ENCODE measurements at places on chromosomes 7 and 10.

DNA sequence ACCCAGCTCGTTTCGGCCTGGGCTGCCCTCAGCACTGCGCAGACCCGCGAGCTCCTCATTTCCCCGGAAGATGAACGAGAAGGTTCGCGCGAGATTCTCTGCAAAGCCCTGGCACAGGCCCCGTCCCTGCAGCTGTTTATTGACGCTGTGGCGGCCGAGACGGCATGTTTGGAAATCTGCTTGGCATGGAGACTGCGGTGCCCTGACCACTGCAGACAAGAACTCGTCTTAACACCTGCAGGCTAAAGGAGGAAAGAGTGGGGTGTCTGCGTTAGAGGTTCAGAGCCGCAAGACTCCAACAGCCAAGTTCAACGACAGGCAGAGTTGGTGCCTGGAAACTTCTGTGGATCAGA is 125.6 kb downstream of the DNAJB6 start:
- DNase-seq, result no peak

GRCh38 chr7:79282070-79282694 is 171.3 kb downstream of the MAGI2 start:
- no peak for DNase-seq

DNA sequence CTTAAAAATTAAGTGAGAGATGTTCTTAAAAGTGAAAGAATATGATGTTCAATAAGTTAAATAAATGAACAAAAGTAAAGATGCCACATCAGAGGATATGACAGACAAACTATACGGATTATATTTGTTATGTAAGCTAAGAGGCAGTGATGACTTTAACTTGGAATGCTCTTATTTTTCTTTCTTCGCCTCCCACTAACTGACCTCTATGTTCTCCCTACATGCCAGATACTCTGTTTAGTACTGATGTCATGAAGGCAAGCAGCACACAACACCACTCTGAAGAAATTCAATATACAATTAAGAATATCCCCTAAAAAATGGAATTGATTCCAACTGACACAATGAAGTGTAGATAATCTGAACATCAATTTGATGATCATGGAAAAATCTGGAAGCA is 223.4 kb downstream of the DOCK4 start:
- DNase-seq, result no peak

GRCh38 chr10:114726820-114727271 is 68.8 kb upstream of the ABLIM1 start:
- DNase-seq, result no peak

- no peak for DNase-seq
Measured at GRCh38 chr10:30092151-30092790, 32.9 kb upstream of the JCAD start.

GRCh38 chr10:81270051-81270450 is 604.9 kb upstream of the NRG3 start:
- no peak for DNase-seq

DNA sequence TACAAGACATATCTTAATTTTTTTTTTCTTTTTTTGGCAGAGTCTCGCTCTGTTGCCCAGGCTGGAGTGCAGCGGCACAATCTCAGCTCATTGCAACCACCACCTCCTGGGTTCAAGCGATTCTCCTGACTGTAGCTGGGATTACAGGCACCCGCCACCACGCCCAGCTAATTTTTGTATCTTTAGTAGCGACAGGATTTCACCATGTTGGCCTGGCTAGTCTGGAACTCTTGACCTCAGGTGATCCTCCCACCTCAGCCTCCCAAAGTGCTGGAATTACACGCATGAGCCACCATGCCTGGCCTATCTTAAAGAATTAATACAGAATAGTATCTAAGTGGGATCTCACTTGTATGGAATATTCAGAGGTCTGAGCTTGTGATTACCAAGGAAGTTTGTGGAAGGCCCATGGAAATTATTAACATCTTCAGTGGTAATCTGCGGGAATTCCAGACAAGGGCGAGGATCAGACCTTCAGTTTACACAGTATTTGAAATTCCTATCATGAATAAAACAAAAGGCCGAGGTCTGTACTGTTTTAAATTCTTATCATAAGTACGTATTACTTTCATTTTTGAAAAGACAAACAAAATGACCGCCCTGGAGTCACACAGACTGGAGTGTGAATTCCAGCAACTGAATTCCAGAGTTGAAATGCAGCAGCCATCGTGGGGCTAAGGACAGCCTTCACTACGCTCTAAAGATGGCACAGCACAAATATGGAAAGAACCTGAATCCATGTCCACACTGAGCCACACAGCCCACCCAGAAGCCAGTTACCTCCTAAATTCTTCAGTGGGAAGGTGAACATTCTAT is 16.7 kb downstream of the GPRIN2 start:
- no peak for DNase-seq

- no peak for DNase-seq
Measured at GRCh38 chr7:14734839-14735321, 167.7 kb downstream of the DGKB start.

- DNase-seq, result no peak
Measured at GRCh38 chr10:70809726-70810125, 6.0 kb upstream of the SGPL1 start.

- no peak for DNase-seq
Measured at GRCh38 chr7:67771846-67772605, 775.4 kb downstream of the TYW1 start.

DNA sequence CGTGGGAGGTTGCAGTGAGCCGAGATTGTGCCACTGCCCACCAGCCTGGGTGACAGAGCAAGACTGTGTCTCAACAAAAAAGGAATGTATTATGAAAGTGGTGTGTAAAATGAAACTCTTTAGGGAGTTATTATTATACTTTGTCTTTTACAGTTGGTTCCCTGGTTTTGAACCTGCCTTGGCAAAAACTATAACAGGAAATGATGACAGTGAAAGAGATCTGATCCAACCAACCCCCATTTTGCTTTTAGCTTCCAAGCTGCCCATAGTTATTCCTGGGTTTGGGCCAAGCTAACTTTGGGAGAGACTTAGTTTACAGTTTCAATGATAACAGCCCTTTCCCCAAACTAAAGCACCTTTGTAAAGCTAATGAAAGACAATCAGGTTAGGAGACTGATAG is 34.1 kb upstream of the NMT2 start:
- no peak for DNase-seq

GRCh38 chr10:86073199-86073977 is 293.2 kb downstream of the GRID1 start:
- DNase-seq, result no peak

DNA sequence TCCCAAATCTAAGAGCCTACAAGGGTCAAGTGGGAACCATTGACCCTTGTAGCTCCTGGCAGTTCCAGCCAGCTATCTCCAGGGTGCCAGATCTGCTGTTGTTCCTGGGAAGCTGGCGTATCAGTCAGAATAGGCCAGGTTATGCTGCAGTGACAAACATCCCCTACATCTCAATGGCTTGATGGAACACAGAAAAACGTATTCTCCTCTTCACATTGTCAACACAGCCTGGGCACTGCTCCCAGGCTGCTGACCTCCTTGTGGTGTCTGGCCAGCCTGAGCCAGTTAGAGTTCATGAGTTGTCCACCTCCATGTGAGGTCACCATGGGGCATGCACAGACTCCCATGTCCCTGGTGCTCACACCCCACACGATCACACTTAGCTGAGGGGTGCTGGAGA is 9.5 kb upstream of the TNRC18 start:
- no peak for DNase-seq

- DNase-seq, result no peak
Measured at GRCh38 chr10:57849691-57850357, 417.9 kb downstream of the IPMK start.

GRCh38 chr7:41760293-41760692 is 57.4 kb upstream of the INHBA start:
- no peak for DNase-seq

DNA sequence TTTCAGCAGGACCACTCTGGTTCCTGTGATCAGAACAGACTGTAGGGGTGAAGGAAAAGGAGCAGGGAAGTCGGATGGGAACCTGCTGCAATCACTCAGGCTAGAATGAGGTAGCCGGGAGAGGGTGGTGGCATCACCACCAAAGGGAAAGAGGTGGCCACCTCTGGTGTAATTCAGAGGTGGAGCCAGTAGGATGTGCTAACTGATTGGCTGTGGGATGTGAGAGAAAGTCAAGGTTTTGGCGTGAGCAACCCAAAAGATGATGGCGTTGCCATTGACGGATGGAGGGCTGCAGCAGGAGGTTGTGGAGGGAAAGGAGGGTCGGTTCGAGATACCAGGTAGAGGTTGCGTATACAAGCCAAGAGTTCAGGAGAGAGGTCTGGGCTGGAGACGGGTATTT is 7.4 kb upstream of the VSIR start:
- DNase-seq, result no peak

- DNase-seq, result no peak
Measured at GRCh38 chr7:66877577-66878300, 43.3 kb upstream of the TMEM248 start.

DNA sequence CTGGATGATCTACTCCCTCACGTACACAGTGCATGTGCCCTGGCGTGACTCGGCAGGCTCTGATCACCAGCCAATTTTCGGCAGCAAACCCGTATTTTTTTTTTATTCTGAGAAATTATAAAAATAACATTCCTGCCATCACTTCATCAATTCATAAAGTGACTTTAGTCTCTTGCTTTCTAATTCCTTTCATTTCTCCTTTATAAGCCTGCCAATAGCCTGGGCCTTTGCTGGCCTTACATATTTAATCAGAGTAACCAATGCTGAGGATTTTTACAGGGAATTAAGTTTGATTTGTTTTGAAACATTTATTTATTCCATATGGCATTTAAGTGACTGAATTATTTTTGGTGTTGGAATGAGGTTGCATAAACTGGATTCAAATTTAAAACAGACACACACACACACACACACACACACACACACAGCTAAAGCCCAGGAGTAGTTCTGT is 140.8 kb downstream of the ETV1 start:
- no peak for DNase-seq

DNA sequence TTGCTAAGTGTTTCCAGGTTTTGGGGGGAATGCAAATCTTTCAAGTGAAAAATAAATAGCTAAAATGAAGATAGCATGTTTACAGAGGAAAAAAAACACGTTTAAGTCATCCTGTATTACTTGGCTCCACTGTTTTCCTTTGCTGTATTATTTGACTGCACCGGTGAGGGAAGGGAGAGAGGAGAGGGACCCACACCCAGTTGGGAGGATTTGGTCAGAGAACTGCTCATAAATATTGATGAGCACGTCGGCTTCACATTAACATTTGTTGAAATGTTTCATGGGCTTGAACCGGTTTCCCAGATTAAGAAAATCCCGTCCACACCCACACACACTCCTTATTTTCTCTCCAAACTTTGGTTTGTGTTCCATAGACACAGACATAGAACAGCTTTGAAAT is 493.8 kb upstream of the MGMT start:
- DNase-seq, result no peak

- no peak for DNase-seq
Measured at GRCh38 chr10:33198610-33199009, 135.9 kb downstream of the NRP1 start.

GRCh38 chr7:78170815-78171214 is 372.2 kb downstream of the PHTF2 start:
- DNase-seq, result no peak

DNA sequence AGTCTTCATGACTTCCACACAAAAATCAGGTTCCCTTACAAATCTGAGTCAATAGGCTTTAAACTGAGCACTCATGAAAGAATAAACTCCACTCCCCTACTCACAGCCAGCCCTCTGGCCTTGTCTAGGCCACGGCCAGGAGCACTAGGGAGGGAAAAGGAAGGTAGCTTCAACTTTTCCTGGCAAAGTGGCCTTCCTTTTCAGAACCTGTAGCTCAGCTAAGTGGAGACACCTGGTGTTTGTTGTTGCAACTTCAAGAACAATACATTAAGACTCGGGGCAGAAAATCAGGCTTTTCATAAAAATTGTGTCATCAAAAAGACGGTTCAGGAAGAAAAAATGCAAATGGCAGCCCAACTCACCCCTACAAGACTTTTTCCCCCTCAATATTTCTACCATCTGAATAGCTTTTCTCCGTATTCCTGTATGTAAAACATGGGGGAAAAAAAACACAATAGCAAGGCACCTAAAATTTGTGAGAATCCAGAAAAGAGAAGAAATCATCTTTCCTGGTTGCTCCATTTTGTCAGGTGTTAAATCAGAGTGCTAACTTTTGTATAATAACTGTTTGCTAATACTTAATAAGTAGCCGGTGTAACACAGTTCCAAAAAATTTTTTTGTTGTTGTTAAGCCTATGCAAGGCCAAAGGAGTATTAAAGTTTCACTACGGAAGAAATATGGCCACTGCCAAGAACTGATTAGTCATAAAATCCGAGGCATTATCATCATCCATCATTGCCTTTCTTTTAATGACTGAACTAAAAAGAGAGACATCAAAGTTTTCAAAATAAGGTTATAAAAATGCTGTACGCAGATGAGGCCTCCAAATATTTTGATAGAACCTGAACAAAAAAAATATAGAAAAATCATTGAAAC is 66.2 kb upstream of the ARID5B start:
- DNase-seq, result no peak

DNA sequence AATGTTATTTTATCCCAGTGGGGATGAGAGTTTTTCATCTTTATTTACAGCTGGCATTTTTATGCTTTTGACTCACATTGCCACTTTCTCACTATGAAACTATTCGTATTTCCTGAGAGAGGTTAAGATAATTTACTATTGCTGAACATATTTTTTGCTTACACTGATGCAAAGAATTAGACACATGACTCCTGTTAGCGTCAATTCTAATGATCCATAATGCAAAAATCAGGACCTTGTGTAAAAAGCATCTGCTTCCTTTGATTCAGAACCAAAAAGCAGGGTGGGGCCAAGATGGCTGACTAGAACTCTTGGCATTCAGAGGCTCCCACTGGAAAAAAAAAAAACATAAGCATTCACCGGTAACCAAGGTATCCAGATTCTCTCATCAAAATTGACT is 464.8 kb downstream of the SEMA3D start:
- no peak for DNase-seq

GRCh38 chr7:133293384-133294160 is 40.7 kb downstream of the EXOC4 start:
- DNase-seq, result no peak

DNA sequence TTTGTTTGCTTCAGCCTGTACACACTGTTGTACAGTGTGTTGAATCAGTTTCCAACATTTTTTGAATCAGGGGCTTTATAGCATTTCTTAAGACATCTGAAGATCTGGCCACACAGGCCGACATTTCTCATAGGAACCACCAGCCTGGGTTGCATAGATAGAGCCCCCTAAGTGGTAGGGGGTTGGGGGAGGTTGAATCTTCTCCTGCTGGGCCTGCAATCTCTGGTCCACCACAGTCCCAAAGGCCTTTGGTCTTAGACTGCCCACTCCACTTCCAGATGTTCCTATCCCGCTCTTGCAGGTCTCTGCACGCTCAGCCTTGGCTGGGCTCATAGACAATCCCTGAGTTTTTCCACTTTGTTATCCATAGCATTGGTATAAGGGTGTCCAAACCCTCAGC is 75.4 kb upstream of the HABP2 start:
- DNase-seq, result no peak

DNA sequence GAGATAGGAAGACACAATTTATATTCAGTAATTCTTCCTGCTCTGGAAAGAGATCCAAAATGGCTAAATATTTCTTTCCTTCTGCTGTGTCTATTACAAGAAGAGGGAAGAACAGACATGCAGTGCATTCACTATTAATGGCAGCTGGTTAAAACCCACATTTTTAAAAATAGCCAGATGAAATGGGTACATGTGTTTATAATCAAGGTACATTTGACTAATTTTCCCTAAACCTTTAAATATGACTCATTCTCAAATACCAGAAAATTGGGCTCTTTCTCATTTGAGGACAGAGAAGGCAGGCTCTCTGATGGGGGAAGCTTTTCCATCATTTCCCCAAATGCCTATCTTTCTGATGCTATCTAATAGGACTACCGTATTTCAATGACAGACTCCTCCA is 215.7 kb upstream of the HABP2 start:
- DNase-seq, result no peak

GRCh38 chr10:43156590-43157341 is 18.5 kb downstream of the CSGALNACT2 start:
- no peak for DNase-seq
